Natural killer cell (primary cell): ENCODE measurements at places on chromosomes 1 and 21. TPM values are rescaled to one million over a fixed set of nuclear protein-coding genes. Genes with fewer than 3 reads are reported as not detected.

C8B gene
- total RNA-seq, result not detected

DNA sequence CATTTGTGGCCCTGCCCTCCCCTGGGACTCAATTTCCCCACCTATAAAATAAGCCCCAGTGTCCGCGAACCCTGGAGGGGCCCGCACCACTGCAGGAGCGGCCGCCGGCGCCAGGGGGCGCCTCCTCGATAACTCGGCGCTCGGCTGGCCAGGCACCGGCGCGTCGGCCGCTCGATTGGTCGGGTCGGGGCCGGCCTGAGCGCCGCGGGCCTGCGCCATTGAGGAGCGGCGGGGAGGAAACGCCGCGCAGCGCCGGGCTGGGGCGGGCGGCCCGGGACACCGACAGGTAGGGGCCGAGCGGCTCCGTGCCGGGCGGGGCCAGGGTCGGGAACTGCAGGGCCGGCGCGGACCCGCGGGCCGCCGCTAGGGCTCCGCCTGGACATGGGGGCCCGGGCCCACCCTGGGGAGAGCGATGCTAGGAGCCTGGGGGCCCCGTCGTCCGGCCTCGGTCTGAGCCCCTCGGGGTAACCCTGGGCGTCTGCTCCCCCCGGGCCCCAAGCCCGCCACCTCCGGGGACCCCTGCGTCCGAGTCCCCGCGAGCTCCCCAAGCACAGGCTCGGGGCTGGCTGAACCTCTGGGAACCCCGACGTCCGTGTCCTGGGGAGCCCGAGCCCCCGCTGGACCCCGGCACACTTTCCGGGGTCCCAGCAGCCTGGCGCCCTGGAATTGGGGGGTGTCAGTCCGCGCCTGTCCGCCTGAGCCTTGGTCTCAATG, at the start of gene VPS13D:
Gene VPS13D, plus strand, starts transcription at position 196 of the 714 bp plus-strand sequence. CDS start 4,237 bp downstream, outside the sequence.
- H3K36me3 ChIP-seq, result peaks cover 5% of the 10 kb centered on the region
- peak within 1 kb of the TSS; percentile 52 for H3K27ac ChIP-seq
- H3K4me3 ChIP-seq, result peak within 1 kb of the TSS; percentile 99
- H3K4me1 ChIP-seq, result peaks cover 19% of the 10 kb centered on the region

DNA sequence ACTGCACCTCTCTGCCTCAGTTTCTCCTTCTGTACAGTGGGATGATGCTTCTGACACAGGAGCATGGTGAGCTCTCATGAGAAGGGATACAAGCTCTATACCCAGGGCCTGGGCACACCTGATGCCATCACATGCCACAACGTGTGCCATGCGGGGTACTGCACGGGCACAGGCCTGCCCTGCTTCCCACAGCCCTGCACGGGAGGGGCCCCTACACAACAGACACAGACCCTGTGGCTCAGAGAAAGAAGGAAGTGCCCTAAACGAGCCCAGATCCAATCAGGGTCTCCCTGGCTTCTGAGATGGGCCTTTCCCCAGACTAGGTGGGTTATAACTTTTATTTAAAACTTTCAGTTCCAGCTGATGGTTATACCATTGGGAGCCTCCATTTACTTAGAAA, 24.6 kb downstream of the C2CD2 start:
- H3K27ac ChIP-seq, result no peak overlapping the region
- no peak for DNase-seq
- no peak overlapping the region for H3K4me3 ChIP-seq
- H3K4me1 ChIP-seq, result peaks cover 58% of the 10 kb centered on the region

DNA sequence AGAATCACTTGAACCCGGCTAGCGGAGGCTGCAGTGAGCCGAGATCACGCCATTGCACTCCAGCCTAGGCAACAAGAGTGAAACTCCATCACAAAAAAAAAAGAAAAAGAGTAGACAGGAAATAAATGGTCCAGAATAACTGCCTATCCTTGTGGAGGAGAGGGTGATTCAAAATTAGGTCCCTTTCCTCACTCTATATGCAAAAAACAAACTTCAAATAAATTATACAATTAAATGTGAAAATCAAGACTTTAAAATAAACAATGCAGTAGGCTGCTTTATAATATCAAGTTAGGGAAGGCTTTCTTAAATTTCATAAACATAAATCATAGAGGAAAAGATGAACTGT, 26.4 kb downstream of the MRPL39 start:
- H3K36me3 ChIP-seq, result peaks cover 3% of the 10 kb centered on the region
- H3K4me3 ChIP-seq, result no peak overlapping the region
- no peak overlapping the region for H3K27ac ChIP-seq
- no peak for DNase-seq
- H3K27me3 ChIP-seq, result no peaks in the 10 kb centered on the region
- H3K4me1 ChIP-seq, result no peaks in the 10 kb centered on the region

DNA sequence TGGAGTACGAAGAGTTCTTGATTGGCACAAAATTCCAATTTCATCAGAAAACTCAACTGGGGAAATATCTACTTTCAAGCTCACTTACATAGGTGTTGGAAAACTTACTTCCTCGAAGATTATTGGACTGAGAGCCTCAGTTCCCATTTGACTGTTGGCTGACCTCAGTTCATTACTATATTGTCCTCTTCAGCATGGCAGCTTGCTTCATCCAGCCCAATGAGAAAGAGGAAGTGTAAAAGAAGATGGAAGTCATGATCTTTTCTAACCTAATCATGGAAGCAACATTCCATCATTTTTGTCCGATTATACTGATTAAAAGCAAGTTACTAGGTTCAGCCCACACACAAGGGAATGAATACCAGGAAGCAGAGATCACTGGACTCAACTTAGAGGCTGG, 49.4 kb downstream of the HSD3B1 start:
- DNase-seq, result no peak
- no peaks in the 10 kb centered on the region for H3K27me3 ChIP-seq
- no peak overlapping the region for H3K27ac ChIP-seq

DNA sequence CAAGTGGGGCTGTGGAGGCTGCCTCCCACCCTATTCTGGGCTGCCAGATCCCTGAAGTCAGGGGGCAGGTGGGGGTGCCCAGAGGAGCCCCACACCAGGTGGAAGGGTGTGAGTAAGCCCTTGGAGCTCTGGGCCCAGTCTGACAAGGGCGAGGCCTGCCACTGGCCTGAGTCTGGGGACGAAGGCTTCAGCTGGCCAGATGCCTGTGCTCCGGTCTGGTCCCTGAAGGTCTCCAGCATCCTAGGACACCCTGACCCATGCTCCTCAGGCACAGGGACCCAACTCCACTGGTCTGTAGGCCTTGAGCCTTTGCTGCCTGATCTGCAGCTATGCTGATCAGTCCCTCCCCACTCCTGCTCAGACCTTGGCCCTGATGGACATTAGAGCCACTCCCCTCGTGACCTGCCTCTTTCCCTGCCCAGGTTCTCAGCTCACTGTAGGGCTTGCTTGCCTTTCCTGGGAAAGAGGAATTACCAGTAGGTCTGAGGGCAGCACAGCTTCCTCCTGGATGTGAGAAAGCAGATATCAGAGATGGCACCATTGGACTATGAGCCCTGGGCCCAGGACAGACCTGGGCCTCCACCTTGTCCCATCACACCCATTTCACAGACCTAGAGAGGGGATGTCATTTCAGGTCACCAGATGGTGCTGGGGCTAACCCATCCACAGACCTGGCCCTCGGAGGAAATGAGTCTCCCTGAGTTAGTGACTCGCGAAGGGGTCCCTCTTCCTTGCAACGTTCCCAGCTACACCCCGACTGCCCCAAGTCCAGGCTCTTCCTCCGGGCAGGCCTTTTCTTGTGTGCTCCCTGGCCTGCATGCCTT, 32.8 kb upstream of the CSF3R start:
- no peak for DNase-seq
- H3K4me3 ChIP-seq, result no peak overlapping the region
- no peaks in the 10 kb centered on the region for H3K4me1 ChIP-seq
- no peak overlapping the region for H3K27ac ChIP-seq
- no peaks in the 10 kb centered on the region for H3K36me3 ChIP-seq
- no peaks in the 10 kb centered on the region for H3K27me3 ChIP-seq

DNA sequence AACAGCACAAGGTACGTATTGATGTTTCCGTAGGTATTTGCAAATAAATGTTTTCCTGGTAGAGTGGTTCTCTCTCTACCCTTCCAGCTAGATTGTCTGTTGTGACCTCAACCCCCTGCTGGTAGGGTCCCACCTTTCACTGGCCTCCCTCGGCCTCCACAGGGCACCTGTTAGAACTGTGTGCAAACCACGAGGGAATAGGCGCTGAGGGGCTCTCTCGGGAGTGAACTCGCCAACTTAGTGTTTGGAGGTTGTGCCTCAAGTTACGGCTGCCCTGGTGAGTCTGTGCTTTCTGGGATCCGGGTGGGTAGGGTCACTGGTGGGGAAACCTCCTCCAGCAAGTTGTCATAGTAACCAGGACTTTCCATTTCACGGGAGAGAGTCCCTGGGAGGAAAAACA, 204.7 kb upstream of the EDN2 start:
- no peak overlapping the region for H3K27ac ChIP-seq
- H3K4me1 ChIP-seq, result peaks cover 36% of the 10 kb centered on the region
- H3K4me3 ChIP-seq, result no peak overlapping the region
- H3K27me3 ChIP-seq, result no peaks in the 10 kb centered on the region
- no peaks in the 10 kb centered on the region for H3K36me3 ChIP-seq
- DNase-seq, result no peak

FBLIM1 gene
- not detected for total RNA-seq

- H3K27me3 ChIP-seq, result no peaks in the 10 kb centered on the region
- peaks cover 11% of the 10 kb centered on the region for H3K4me1 ChIP-seq
- no peak overlapping the region for H3K4me3 ChIP-seq
- no peak for DNase-seq
- H3K27ac ChIP-seq, result no peak overlapping the region
Observed at GRCh38 chr1:2060535-2060934, 10.3 kb downstream of the PRKCZ start.

TFF1 gene
- not detected for total RNA-seq

GRCh38 chr1:197921235-197922069, 4.3 kb downstream of the LHX9 start:
- H3K27me3 ChIP-seq, result peaks cover 71% of the 10 kb centered on the region
- H3K36me3 ChIP-seq, result no peaks in the 10 kb centered on the region
- H3K4me1 ChIP-seq, result peaks cover 48% of the 10 kb centered on the region
- no peak for DNase-seq

AIM2 gene
- total RNA-seq, result not detected

DNA sequence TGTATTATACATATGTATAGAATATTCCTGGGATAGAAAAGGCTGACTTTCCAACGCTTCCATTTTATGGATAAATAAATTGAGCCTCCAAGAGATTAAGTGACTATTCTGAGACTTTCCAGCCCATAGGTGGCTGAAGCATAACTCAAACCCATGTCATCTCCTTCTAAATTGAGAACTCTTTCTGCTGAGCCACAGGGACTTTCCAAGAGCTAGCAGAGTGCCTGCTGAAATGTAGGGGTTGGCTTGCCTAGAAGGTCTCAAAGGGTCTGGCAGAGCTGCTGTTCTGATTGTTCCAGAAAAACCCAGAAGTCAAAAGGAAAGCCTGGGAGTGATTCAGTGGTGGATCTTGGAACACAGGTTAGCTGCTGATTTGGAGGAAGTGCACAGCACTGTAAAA, 146.4 kb upstream of the BEND5 start:
- H3K36me3 ChIP-seq, result no peaks in the 10 kb centered on the region
- no peak for DNase-seq
- no peak overlapping the region for H3K27ac ChIP-seq
- H3K4me1 ChIP-seq, result no peaks in the 10 kb centered on the region
- H3K4me3 ChIP-seq, result no peak overlapping the region
- no peaks in the 10 kb centered on the region for H3K27me3 ChIP-seq
